H4 (cell line): ENCODE measurements at places on chromosomes 1 and 21.
A peak's percentile ranks its signal among the peaks of the same experiment; 100 is the strongest.

DNA sequence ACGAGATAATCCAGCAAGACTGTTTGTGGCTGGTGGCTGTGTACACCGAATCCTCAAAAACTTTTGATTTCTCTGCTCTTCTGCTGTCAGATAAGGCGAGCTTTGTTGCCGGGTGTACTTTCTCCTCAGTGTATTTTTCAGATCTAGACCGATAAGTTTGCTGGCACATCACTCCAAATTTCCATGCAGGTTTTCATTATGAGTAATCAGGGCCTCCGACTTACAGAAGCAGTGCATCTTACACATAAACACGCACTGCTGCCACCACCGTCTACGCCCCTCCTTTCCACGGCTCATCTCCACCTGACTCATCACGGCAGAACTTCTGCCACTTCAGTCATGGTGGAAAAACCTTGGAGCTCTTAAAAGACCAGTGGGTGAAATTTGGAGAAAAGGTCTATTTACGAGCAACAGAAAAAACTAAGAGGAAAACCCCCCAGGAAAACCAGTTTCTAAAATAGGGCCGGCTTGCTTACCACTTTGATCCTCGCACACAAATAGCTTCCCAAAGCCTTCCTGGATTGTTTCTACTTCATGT, 7.7 kb downstream of the ZBTB21 start:
- peak; percentile 66 for DNase-seq

GRCh38 chr21:41196993-41197392, 29.0 kb downstream of the BACE2 start:
- no peak for DNase-seq

DNA sequence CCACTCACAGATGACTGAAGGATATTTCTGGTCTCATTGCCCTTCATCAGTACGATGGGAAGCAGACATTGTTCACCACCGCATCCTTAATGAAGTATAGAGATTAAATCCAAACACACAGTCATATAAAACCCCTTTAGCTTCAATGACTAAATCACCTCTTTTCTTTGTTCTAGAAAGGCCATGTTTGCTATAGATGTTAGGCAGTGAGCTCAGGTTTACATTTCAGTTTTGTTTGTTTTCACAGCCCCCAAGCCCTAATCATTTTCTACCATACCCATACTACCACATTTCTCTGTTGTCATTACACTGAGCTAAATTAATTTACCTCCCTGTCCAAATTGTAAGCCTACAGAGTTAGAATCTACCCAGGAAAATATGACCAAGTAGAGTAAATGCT, 385.1 kb downstream of the NTNG1 start:
- no peak for DNase-seq

- DNase-seq, result no peak
These were observed 1.2 kb upstream of the CRCT1 start for GRCh38 chr1:152513081-152513480.

- no peak for DNase-seq
These were observed 18.1 kb downstream of the KHDRBS1 start for GRCh38 chr1:32031578-32032274.

DNA sequence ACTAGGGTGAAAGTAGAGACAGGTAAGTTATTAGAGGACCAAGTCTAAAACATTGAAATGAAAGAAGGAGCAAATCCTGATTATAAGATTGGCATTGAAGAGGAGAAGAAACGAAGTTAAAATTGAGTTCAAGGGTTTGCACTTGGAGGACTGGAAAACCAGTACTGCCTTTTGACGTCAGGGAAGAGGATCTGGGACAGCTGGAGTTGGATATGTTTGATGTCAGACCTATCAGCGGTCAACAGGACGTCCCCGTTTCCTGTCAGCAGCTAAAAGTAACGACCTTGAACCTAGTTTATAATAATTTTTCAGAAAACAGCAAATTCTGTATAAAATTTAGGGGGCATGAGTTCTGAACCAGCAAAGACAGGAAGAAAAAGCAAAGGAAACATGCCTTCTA, 1.2 kb upstream of the NID1 start:
- no peak for DNase-seq

GRCh38 chr1:156584813-156585212, 5.3 kb downstream of the TTC24 start:
- DNase-seq, result no peak

- peak; percentile 47 for DNase-seq
These were observed 13.1 kb downstream of the ZNF326 start for GRCh38 chr1:90007979-90008404.

- DNase-seq, result no peak
These were observed 158.9 kb downstream of the PCBP3 start for GRCh38 chr21:45802425-45802824.

DNA sequence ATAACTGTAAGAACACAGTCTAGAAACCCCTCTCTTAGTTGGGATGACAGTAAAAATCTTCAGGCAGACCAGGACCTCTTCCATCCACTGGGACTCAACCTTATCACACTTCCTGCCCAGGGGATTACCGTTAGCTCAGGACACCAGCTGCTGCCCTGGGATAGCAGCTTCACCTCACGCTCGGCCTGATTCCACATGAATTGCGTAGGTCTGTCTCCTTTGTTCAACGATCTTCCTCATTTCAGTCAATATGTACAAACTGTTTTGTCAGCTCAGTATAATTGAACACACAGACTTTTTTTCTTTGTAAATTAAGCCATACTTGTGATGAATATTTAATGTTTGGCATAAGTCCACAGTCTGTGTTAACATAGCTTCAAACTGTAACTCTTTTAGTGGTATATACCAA, 290.4 kb downstream of the GRIK1 start:
- no peak for DNase-seq

DNA sequence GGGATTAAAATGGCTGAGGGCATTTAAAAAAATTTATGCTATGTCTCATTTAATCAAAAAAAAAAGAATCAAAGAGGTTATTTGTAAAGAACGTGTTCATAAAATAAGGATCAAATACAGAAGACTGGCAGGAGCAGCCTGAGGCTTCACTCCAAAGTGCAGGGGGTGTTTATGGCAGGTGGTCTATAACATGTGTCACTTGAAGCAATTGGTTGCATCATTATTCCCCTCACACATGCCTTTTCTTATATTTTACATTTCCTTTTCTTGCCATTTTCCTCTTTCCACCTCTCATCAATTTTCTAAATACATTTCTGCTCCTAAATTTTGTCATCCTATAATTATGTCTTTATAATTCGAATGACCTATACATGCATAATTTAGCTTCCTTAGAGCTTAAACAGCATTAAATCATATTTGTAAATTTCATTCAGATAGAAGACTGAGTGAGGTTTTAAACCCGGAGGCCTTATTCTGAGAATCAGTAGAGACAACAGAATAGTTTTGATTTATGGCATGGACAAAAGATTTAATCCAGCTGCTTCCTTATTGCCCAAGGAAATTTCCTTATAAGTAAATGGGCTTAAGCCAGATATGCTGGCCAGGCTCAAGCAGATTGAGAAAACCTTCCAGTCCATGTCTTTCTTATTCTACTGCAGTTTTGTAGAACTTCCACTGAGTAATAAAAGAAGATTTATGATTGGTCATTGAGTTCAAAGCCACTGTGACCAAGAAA, 322.8 kb downstream of the TGFB2 start:
- DNase-seq, result no peak

DNA sequence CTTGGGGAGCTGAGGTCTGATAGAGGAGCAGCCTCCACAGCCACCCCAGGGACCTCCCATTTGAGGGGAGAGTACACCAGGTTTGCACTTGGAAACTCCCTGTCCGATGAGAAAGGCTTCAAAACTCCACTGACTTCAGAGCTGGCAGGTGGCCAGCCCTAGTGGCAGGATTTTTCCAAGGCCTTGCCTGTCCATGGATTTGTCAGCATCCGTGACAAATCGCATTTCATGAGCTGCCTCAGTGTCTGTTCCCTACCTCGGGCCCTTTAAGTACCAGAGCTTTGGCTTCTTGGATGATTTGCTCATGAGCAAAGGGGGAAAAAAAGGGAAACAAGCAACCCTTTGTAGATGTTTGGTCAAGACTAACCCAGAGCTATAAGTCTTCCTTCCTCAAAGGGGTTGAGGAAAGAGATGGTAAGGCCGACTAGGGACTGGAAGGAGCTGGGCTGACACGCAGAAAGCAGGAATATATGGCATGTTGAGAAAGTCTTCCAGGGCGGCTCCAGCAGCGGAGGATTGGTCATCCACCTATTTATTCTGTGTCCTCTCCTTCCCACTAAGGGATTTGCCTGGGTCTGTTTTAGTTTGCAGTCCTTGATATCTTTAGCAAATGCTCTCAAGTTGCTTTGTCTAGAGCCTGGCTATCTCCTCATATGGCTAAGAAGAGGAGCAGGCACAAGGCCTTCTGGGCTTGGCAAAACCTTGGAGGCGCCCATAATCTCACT, 2.7 kb upstream of the HSPG2 start:
- DNase-seq, result peak; percentile 72
